NCI-H1930 (cell line): ENCODE measurements at places on chromosomes 3 and 15.

DNA sequence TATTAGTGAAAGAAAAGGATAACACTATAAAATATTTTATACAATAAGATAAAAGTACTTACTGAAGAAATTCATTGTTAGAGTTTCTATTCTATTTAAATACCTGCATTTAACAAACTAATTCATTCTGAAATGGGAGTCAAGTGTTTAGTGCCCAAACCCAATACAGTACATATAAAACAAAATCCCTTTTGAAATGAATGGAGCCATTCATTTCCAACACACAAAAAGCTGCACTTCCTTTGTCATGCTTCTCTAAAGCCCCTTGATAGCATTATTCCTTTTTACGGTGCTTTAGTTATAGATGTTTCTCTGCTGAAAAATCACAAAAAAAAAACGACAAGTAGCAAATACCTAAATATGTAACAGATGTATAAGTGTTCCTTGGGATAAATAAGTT lies 596.3 kb downstream of the ZIC1 start:
- no peak for DNase-seq

GRCh38 chr3:166190360-166190759 lies 353.1 kb upstream of the BCHE start:
- DNase-seq = no peak

DNA sequence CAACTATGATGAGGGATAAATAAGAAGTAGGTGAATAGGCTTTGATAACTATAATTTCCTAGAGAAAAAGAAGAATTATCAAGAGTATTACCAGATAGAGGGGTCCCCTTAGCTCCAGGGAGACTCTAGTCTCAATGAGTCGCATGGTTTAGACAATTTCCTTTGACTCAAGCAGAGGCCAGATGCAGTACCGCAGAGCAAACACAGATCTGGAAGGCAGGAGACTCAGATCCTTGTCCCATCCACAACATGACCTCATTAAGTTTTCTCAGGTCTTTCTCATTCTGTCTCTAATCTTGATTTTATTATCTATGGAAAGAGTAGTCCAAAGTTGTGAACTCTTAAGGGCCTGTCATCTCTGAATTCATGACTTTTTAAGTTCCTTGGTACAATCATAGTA lies 987.9 kb downstream of the NTRK3 start:
- DNase-seq = no peak

DNA sequence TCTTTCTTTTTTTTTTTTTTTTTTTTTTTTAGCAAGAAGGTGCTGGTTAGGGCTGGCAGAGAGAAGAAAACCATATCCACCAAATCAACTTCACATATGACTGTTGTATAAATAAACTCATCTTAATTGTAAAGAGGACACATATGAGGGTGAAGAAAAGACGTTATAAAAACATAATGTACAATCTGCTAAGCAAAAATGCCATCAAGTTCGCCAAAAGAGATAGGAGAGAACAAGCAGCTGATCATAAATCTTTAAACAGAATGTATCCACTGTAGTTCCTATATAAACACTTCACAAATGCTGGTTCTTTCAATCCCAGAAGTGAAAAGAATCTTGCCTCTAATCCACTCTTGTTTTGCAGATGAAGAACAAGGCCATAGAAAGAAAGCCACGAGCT lies 9.2 kb downstream of the FGF12 start:
- no peak for DNase-seq

- no peak for DNase-seq
Measured at GRCh38 chr3:99232696-99233095, 331.2 kb upstream of the DCBLD2 start.

DNA sequence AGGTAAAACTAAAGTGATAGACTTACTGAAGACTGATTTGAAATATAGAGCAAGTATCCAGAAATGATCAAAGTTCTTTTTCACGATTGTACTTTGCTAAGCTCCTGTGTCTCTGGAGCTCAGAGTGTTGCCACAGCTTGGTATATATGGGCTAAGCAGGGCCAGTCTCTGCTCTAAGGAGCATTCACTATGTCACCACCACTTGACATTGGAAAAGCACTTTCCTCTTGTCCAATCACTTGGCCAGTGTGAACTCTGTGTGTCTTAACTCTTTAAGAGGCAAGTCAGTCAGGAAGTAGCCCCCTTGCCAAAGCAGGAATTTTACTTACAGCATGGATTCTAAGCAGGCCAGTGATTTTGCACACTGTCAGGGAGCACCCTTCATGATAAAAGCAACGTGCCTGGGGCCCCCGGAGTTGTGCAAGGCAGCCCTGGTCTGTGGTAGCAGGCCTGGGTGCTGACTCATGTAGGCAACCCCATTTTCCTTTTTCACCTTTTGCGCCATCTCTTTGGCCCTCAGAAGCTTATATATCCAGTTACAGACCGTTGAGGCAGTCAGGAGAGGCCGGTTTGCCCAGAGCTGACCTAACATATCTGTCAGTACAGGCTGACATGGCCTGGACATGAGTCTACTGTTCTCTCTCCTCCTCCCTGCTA lies 73.0 kb downstream of the HCN4 start:
- no peak for DNase-seq

DNA sequence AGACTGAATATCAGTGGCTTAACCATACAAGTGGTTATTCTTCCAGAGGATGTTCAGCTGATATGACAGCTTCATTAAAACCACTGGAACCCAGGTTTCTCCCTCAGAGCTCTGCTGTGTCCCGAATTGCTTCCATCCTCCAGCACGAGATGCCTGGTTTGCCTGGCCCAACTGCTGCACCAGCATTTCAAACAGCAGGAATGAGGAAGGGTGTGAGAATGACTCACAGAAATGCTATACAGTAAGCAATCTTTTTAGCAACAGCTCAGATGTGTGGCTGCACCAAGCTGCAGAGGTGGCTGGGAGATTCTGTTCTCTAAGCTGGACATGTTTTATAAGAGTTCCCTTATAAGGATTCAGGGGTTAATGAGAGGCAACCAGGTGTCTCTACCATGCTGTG lies 271.0 kb downstream of the GABRG3 start:
- no peak for DNase-seq

DNA sequence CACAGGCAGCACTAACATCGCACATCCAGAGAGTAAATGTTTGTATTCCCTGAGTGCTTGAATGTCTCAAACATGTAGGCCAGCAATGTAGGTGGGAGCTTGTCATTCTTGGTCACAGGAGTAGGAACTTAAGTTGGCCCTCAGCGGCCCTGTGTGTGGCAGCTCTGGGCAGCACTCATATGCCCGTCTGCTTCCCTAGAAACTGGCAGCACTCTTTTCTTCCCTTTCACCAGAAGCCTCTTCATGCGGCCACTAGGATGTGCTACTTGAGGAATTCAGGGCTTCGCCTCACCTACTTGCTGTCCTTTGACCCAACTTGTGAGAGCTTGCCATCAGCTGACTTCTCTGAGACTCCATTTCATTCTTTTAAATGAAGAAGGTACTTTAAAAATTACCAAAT lies 69.5 kb downstream of the TIPARP start:
- DNase-seq = no peak
